ENCODE measurements at places on chromosomes 12 and 14.

DNA sequence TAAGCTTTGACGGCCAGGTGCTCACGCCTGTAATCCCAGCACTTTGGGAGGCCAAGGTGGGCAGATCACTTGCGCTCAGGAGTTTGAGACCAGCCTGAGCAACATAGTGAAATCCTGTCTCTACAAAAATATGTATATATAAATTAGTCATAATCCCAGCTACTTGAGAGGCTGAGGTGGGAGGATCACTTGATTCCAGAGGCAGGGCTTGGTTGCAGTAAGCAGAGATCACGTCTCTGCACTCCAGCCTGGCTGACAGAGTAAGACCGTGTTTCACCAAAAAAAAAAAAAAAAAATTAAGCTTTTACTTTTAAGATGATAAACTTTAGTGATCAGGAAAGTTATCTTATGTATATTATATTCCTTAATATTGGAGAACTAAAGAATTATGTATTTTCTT is 18.0 kb upstream of the SNAPC1 start:
- DNase-seq, result no peak

- no peak for DNase-seq
These were observed 222.5 kb upstream of the GRIP1 start for GRCh38 chr12:66901138-66901932.

GRCh38 chr14:26897196-26897595 is 299.4 kb upstream of the NOVA1 start:
- no peak for DNase-seq

DNA sequence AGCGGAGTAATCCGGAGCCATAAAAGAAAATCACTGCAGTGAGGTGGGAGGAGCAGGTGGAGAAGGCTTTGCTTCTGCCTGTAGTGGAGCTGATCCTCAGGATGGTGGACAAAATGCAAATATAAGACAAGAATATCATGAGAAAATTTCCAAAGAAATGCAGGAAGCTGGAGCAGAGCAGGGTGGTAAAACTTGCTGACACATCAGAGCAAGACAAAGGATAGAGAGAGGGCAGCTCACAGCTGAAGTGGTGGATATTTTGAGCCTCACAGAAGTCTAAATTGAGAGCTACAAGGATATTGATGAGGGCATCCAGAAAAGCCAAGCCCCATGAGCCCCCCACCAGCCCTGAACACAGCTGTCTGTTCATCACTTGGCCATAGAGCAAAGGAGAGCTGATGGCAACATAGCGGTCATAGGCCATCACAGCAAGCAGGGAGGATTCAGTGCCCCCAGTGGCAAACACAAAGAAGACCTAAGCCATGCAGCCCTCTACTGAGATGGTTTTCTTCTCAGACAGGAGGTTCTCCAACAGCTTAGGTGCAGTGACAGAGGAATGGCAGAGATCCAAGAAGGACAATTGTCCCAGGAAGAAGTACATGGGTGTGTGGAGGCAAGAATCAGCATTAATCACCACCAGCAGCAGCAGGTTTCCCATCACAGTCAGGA is 30.0 kb upstream of the ANP32D start:
- no peak for DNase-seq

DNA sequence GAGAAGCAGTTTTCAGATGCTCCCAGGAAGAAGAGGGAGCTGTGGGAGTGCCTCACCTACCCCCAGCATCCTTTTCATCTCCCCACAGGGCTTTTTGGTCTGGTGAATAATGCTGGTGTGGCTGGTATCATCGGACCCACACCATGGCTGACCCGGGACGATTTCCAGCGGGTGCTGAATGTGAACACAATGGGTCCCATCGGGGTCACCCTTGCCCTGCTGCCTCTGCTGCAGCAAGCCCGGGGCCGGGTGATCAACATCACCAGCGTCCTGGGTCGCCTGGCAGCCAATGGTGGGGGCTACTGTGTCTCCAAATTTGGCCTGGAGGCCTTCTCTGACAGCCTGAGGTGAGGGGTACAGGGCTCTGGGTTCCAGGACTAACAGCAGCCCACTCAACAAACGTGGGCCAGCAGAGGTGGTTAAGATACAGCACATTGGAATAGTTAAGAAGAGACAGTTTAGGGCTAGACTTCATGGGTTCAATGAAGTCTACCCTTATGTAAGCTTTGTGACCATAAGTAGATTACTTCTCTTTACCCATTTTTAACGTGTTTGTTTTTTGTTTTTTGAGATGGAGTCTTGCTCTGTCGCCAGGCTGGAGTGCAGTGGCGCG is 1.5 kb downstream of the RDH5 start:
- no peak for DNase-seq

- no peak for DNase-seq
These were observed 49.4 kb upstream of the STK38L start for GRCh38 chr12:27194644-27195043.

GRCh38 chr12:13387101-13387500 is 190.6 kb downstream of the EMP1 start:
- no peak for DNase-seq

DNA sequence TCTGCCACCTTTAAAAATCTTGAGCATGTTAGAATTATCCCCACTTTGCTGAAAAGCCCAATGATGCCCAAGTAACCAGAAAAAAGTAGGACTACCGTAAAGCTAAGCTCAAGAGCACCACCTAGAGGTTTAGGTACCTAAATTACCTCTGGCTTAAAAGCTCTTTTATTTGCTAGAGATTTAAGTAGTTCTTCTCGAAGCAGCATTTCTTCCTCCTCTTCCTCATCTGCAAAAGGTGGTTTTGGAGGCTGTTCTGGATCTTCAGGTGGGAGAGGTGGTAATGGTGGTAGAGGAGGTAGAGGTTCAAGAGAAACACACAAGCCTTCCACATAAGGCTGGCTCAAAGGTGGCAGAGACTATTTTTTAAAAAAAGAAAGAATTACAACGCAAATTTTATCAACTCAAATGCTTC is 26.9 kb downstream of the ZFC3H1 start:
- peak; percentile 36 for DNase-seq

DNA sequence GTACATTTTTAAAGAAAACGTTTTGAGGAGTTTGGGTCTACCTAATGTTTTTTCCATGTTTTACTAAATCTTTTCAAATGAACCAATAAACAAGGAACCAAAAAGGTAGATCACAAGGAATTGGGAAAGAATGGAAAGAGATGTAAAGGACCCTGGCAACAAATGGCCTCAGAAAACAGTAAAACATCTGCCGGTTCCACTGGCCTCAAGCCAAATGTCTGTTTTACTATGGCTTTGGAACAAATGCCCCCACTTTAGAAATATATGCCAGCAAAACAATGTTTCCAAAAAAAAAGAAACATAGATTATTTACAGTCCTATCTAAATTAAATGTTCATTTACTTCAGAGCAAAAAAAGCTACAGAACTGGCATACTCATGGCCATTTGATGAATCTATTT is 3.0 kb downstream of the TRMT5 start:
- no peak for DNase-seq

GRCh38 chr12:44749566-44749965 is 126.5 kb downstream of the NELL2 start:
- DNase-seq, result no peak
